ENCODE measurements at places on chromosomes 1 and 21.

- no peak for DNase-seq
Observed at GRCh38 chr1:78370779-78371482, 119.8 kb upstream of the PTGFR start.

DNA sequence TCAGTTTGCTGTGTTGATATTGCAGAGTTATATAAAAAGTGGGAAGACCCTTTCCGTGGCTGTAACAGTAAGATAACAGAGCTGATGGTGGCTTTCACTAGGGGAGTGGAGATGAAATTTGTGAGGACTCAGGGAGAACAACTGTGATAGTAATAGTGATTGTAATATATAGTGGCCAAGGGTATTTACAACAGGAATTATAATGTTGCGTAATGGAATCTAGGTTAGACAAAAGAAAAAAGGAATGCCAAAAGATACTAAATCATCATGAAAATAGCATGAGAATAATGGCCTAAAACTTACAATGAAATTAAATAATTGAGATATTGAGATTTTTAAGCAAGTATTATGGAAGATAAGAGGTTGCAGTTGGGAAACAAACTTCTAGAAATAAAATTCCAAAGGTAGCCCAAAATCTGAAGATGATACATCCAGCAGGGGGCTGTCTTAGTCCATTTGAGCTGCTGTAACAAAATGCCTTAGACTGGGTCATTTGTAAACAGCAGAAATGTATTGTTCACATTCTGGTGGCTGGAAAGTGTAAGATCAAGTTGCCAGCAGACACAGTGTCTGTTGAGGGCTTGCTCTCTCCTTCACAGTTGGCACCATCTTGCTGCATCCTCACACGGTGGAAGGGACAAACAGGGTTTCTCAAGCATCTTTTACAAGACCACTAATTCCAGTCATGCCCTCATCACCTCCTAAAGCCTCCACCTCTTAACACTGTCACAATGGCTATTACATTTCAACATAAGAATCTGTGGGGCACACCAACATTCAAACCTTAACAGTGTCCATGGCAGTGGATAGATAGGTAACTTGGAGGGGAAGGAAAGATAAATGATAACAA is 711.2 kb downstream of the MRPL39 start:
- no peak for DNase-seq

GRCh38 chr1:99748419-99748818 is 18.0 kb downstream of the FRRS1 start:
- no peak for DNase-seq

GRCh38 chr1:82042306-82043060 is 241.7 kb downstream of the ADGRL2 start:
- DNase-seq, result no peak

GRCh38 chr1:145878724-145879123 is 6.9 kb downstream of the ANKRD35 start:
- no peak for DNase-seq

DNA sequence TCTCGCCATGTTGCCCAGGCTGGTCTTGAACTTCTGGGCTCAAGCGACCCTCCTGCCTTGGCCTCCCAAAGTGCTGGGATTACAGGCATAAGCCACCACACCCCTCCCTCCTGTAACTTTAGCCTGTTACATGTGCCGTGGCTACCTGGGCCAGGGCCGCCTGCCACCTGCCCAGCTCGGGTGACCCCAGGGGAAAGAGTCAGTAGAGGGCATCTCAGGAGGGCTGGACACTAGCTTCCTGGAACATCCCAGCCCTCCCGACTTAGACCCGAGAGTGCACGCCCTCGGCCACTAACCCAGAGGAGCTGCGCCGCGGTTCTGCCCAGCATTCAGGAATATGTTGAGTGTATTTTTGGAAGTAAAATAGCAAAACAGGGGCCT is 40.4 kb upstream of the TMEM52 start:
- no peak for DNase-seq

GRCh38 chr1:176884911-176885310 is 279.6 kb downstream of the ASTN1 start:
- DNase-seq, result no peak

Data from SJSA1 (cell line).